Fibroblast of skin of abdomen (primary cell): ENCODE measurements at places on chromosomes 3 and 15.

- DNase-seq: peak; percentile 27
Measured at GRCh38 chr3:32148351-32148750, 41.9 kb downstream of the GPD1L start.

GRCh38 chr3:176514297-176514696 is 683.0 kb downstream of the TBL1XR1 start:
- peak; percentile 10 for DNase-seq

DNA sequence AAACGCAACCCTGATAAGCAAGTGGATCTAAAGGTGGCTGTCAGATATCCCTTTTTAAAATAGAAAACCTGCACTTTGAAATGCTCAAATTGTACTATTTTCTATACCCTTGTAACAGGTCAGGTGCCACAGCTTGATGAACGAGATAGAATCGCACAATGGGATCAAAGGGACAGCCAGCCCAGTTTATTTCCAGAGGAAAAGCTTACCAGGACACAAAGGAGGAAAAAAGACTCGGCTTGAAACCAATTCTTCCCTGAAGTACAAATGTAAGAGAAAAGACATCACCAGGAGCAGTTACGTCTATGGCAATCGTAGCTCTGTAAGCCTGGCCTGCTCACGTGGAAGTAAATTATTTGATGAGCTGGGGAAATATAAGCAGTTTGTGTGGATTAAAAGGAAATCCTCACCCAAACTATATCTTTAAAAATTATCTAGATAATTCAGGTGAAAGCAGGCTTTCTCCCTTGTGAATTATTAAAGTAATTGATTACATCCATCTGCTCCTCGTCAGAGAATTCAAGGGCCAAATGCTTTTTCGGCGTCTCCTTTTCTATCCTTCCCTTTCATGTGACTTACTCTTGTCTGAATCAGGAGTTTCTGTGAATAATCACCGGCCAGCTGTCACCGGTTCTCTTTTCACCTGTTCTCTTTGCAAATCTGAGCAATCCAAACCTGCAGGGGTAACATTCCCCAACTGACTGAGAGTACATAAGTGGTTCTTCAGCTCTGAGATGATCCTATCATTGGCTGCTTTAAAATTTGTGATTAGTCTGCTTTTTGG is 339.2 kb upstream of the ONECUT1 start:
- DNase-seq: no peak

- DNase-seq: no peak
Measured at GRCh38 chr3:44259404-44259803, 17.7 kb downstream of the TOPAZ1 start.

GRCh38 chr3:15327941-15328340 is 4.4 kb downstream of the SH3BP5 start:
- DNase-seq: no peak
